ENCODE measurements at places on chromosomes 2 and 18. TPM values are rescaled to one million over a fixed set of nuclear protein-coding genes. Genes with fewer than 3 reads are reported as not detected.

Gene RFTN2
- total RNA-seq = 9.8 TPM

Gene ATP6V1B1
- total RNA-seq = not detected

Gene ALPI
- total RNA-seq = not detected

Gene DSG1
- total RNA-seq = not detected

Gene G6PC2
- not detected for total RNA-seq

Data from dermis microvascular lymphatic vessel endothelial cell (primary cell).